ENCODE measurements at places on chromosomes 5 and 9. TPM values are rescaled to one million over a fixed set of nuclear protein-coding genes. Genes with fewer than 3 reads are reported as not detected.

The PPP1R26 gene
- total RNA-seq = 3.3 TPM

The ZDHHC11B gene
- 0.71 TPM for total RNA-seq

- DNase-seq = no peak
- H3K4me1 ChIP-seq = peaks cover 4% of the 10 kb centered on the region
- H3K27ac ChIP-seq = no peak overlapping the region
- no peak overlapping the region for H3K4me3 ChIP-seq
- peaks cover 40% of the 10 kb centered on the region for H3K27me3 ChIP-seq
Observed at GRCh38 chr5:163563880-163564279, 58.5 kb downstream of the MAT2B start.

- H3K36me3 ChIP-seq = no peaks in the 10 kb centered on the region
- DNase-seq = no peak
- H3K27ac ChIP-seq = no peak overlapping the region
- no peaks in the 10 kb centered on the region for H3K27me3 ChIP-seq
- no peak overlapping the region for H3K4me3 ChIP-seq
- no peaks in the 10 kb centered on the region for H3K4me1 ChIP-seq
Observed at GRCh38 chr5:72476721-72477120, 30.5 kb downstream of the ZNF366 start.

- no peaks in the 10 kb centered on the region for H3K36me3 ChIP-seq
- H3K4me1 ChIP-seq = no peaks in the 10 kb centered on the region
- H3K27ac ChIP-seq = no peak overlapping the region
- H3K27me3 ChIP-seq = no peaks in the 10 kb centered on the region
Observed at GRCh38 chr5:34585601-34586104, 70.5 kb upstream of the RAI14 start.

GRCh38 chr9:7363777-7364477 lies 435.7 kb downstream of the DMAC1 start:
- no peaks in the 10 kb centered on the region for H3K36me3 ChIP-seq
- no peak overlapping the region for H3K27ac ChIP-seq
- DNase-seq = no peak
- H3K4me1 ChIP-seq = no peaks in the 10 kb centered on the region
- H3K27me3 ChIP-seq = no peaks in the 10 kb centered on the region
- H3K4me3 ChIP-seq = no peak overlapping the region

DNA sequence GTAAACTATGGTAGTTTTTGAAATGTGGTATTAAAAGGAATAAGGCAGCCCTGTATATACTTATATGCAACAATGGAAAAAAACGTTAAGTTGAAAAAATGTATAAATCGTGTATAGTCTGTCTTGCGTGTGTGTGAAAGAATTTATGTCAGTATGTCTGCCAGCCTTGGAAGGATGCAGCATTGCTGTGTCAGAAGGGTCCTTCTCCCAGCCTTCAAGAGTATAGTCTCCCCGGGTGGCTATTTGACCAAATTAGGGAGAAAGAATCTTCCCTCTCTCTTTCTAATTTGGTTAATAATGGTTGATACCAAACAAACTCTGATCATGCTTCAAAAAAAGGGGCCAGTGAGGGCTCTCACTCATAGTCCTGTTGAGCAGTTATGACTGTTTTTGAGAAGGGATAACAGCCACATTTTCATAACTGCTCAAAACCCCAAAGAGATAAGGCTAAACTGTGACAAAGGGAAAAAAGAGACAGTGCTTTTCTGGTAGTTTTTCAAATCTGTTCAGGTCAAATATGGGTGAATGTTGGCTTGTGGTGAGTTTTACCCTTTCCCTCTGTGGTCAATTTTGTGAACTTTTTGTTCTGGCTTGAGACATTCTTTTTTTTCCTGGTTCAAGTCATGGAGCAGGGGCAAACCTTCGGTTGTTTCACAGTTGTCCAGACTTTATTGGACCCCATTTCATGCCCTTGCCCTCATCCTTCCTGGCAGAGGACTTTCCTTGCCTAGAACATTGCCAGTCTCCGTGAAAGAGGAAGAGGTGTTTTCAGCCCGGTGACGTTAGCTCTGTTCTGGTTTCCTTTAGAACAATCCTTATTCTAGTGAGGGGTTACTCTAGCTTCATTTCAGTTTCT lies 21.0 kb downstream of the SNX30 start:
- no peaks in the 10 kb centered on the region for H3K27me3 ChIP-seq
- H3K4me3 ChIP-seq = no peak overlapping the region
- DNase-seq = no peak
- H3K27ac ChIP-seq = no peak overlapping the region
- peaks cover 3% of the 10 kb centered on the region for H3K4me1 ChIP-seq

- no peak for DNase-seq
- H3K4me3 ChIP-seq = no peak overlapping the region
- H3K27me3 ChIP-seq = no peaks in the 10 kb centered on the region
Observed at GRCh38 chr9:125959951-125960619, 212.9 kb downstream of the PBX3 start.

DNA sequence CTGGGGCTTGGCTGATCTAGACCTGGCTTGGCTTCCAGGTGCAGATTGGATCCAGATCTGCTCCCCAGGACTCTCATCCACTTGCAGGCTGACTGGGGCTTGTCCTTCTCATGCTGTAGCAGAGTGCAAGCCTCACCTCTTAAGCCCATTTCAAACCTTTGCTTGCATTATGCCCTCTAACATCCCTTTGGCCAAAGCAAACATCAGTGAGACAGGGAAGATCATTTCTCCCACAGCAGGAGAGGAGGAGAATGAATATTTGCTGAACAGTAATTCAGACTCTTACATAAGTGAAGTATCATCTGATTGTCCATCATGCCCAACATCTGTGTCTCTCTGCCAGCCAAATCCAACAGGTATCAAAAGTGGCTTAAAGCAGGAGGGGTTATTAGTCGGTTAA lies 194.9 kb downstream of the C9orf152 start:
- no peak for DNase-seq
- no peak overlapping the region for H3K4me3 ChIP-seq
- no peaks in the 10 kb centered on the region for H3K4me1 ChIP-seq
- H3K27me3 ChIP-seq = no peaks in the 10 kb centered on the region
- H3K27ac ChIP-seq = no peak overlapping the region
- no peaks in the 10 kb centered on the region for H3K36me3 ChIP-seq
